ENCODE measurements at places on chromosomes 3 and 15. TPM values are rescaled to one million over a fixed set of nuclear protein-coding genes. Genes with fewer than 3 reads are reported as not detected.

GRCh38 chr3:136503056-136503455 lies 249.1 kb downstream of the STAG1 start:
- no peak for ATAC-seq

DNA sequence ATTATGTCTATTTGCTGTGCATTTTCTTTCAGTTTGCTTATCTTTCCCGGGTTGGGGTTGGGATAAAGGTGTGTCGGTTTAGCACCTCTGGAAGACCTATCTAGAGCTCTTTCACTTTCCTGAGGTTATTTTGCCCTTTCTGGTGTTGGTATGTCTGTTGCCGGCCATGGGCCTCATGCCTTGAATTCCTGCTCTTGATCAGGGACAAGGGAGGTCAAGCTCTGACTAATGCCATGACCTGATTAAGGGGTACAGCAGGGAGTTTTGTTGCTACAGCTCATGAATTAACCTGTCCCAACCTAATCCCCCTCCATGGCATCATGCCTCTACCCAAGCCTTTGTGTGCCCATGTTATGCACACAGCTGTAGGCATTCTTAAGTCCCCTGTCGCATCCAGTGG lies 70.5 kb upstream of the GOLGA6B start:
- ATAC-seq = no peak

BLM gene
- total RNA-seq = 81.4 TPM

DNA sequence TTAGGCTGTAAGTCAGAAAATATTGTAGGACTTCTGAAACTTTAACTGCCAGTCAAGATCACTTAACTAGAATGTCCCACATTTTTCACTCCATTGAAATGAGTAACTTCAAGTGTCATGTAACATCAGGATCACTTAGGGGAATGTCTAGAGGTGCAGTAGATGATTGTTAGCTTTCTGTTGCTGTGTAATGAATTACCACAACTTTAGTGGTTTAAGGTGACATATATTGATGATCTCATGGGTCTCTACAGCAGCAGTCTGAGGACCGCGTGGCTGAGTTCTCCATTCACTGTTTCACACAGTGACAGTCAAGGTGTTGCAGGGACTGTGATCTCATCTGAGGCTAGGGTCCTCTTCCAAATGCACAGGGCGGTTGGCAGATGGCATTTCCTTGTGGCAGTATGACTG lies 82.7 kb downstream of the SLC25A26 start:
- ATAC-seq = peak; percentile 84

- no peak for ATAC-seq
These were observed 21.3 kb upstream of the KLF13 start for GRCh38 chr15:31305375-31305774.

DALRD3 gene
- 20.9 TPM for total RNA-seq

Measured in activated T-helper 17 cell treated with anti-CD3 and anti-CD28 coated beads, Interleukin-2, amount 50 U/mL, for 72 hours (primary cell).